Esophagus muscularis mucosa (tissue), 4 donors: ENCODE measurements at places on chromosomes 3 and 15. TPM values are rescaled to one million over a fixed set of nuclear protein-coding genes. Genes with fewer than 3 reads are reported as not detected.

Gene CHAC1
- 3.6 TPM for total RNA-seq

Gene ECE2
- 0.69 TPM for total RNA-seq

Gene CFAP100
- not detected for total RNA-seq

Gene CTXN2
- total RNA-seq, result not detected

Gene ITIH1
- not detected for total RNA-seq

Gene HDDC3
- 7.9 TPM for total RNA-seq

Gene GBE1
- total RNA-seq, result 27.8 TPM
